ENCODE measurements at places on chromosomes 7 and 10.

DNA sequence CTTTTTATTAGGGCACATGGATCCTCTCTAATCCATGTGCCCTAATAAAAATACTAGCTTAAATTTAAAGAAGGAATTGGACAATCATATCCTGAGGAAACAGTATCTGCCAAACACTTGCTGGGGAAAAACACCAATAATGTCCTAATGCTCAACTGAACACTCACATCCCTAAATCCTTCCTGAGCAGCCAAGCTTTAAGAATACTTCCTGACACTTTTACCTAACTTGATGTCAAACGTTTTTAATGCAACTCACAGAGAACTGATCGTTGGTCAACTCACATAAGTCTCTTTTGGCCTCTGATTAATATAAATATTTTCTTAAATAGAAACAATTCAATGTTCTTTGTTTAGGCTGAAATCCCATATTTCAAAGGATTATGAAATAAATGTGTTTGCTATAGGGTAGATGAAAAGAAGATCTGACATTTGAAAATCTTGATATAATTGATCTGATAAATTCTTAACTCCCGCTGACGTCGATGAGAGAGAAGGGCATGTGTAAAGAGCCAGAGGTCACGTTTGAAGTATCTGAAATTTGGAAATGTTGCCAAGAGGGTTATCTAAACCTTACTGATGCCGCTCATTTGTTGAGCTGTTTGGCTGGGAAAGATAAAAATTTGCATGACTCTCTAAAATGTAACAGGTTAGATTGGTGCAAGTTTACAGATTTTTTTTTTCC, 122.8 kb upstream of the RHOBTB1 start:
- no peak for DNase-seq

- no peak for DNase-seq
Observed at GRCh38 chr10:33638374-33638773, 303.9 kb upstream of the NRP1 start.

GRCh38 chr10:26479766-26480492, 41.8 kb downstream of the APBB1IP start:
- no peak for DNase-seq

DNA sequence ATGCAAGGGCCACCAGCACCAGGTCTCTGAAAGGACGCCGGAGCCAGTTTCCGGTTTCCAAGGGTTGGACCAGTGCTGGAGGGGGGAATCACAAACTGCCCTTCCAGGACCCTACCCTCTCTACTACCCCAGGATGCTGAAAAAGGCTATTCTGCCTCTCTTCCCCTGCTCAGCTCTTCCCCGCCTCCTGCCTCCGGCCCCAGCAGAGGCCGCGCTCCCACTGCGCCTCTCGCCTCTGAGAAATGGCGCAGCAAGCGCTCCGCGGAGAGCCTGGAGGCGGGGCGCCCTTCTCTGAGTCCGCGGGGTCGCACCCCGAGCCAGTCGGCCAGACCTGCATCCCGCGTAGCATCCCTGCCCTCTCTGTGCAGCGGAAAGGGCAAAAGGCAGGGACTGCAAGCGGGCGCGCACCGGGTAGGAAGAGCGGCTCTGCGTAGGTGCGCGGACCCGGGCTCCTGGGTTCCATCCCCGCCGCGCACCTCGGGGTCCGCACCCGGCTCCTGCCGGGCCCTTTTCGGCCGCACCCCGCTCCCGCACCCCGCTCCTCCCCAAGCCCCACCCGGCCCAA, 476 bp upstream of the RET start:
- no peak for DNase-seq

- DNase-seq = no peak
Observed at GRCh38 chr7:114924038-114924712, 2.3 kb downstream of the MDFIC start.

DNA sequence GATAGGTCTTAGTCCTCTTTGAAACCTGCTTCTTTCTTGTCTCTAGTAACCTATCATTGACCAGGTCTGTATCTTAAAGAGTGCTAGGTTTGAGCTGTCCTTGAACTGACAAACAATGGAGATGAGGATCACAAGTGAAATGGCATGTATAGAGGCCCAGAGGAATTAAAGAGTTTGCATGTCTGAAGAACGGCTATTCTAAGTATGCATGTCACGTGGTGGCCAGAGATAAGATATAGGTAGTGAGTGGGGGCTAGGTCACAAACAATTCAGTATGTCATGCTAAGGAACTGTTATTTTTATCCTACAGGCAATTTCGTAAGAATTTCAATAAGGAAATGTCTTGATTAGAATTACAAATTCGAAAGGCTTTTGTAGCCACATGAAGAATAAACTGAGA, 95.3 kb downstream of the SUGCT start:
- no peak for DNase-seq

All from HCEC 1CT (cell line).